ENCODE measurements at places on chromosomes 7 and 10.

DNA sequence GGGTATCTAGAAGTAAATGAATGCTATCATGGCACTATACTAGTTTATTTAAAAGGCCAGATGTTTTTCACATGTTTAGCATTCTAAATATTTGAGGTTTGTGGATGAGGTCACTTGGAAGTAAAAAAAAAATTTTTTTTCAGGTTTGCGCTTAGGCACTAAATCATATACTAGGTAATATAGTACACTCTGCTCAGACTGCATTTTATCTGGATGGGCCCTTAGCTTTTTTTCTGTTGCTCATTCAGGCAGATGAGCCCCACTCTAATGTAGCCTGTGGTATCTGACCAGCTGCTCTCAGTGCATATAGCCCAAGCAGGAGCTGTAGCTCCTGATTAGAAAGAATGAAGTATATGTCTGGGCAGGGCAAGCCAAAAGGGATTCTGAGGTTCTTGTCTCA, 210.1 kb downstream of the AUTS2 start:
- DNase-seq = no peak

DNA sequence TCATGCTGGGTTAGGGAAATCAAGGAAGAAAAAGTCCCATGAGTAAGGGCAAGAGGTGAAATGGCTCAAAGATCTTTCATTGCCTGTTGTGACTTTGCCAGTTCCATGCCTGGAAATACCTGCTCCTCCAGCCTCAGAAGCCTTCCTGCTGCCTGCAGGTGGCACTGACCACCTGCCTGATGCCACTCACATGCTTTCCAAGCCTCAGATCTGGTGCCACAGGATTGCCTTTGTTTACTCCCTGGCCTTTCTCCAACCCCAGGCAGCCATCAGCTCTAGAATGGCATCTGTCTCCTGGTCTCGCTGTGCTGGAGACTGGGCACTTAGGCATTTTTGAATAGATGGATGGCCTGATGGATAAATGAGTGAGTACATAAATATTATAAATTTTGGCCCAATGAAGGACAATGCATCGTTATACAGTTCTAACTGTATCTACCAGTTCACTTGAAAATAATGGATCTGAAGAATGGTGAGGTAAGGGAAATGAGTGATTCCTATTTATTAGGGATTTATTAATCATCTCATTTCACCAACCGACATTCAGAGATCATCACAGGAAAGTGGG, 657.2 kb downstream of the INHBA start:
- no peak for DNase-seq

GRCh38 chr7:92809760-92810573, 26.4 kb downstream of the CDK6 start:
- DNase-seq = peak; percentile 89

GRCh38 chr10:63319231-63319630, 146.5 kb downstream of the JMJD1C start:
- no peak for DNase-seq

- DNase-seq = no peak
Observed at GRCh38 chr10:127934383-127934782, 27.5 kb downstream of the PTPRE start.

DNA sequence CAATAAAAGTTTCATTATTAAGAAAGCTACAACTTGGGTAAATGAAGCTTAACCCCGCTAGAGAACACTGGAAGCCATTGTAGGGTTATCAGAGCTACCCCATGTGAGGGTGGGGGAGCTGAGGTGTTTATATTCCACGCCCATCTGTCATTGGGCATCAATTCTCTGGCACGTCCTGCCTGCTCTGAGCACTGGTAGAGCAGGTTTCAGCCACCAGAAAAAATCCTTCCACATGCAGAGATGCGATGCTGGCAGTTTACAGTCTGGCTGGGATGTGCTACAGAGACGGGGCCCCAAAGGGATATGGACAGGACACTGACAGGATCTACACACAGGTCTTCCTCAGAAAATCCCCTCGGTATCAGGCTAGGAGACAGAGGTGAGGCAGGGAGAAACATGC, 15.9 kb upstream of the RAPGEF5 start:
- DNase-seq = no peak

DNA sequence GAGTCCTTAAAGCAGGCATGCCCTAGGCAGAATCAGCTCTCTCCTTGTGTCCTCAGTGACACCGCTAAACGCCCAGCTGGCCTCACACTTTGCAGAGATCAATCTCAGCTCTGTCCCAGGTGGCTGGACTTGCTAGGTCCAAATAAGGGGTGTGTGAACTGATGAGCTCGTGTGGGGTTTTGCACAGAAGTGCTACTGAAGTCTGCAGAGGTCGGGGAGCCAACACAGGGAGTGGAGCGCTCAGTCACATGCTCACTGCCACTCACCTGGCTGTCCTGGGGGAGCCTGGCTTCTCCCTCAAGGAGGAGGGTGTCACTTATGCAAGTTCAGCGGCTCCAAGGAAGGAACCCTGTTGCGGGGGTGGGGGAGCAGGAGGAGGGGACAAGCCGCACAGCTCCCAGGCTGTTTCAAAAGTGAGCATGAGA, 2.0 kb downstream of the ELN start:
- peak; percentile 46 for DNase-seq

- DNase-seq = peak; percentile 95
Observed at GRCh38 chr7:148941598-148942275, 57.6 kb upstream of the EZH2 start.

DNA sequence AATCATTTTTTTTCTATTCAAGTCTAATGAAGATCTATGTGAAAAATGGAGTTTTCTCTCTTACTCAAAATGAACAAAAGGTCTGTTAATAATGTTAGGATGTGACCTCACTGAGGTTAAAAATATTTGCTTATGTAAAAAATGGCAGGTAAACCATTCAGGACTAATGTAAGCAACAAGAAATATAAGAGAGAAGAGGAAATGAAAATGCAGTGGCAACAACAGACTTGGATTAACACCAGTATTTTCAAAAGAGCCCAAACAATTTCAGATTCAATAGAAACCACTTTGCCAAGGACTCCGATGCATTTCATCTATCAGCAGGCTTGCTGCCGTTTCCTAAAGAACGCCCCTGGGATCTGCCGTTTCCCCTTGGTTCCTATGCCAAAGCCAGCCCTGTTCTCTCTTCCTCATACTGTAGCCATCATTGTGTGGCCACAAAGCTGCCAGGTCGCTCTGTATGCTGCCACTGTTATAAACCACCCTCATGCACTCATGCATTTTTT, 66.4 kb downstream of the MTURN start:
- DNase-seq = no peak

DNA sequence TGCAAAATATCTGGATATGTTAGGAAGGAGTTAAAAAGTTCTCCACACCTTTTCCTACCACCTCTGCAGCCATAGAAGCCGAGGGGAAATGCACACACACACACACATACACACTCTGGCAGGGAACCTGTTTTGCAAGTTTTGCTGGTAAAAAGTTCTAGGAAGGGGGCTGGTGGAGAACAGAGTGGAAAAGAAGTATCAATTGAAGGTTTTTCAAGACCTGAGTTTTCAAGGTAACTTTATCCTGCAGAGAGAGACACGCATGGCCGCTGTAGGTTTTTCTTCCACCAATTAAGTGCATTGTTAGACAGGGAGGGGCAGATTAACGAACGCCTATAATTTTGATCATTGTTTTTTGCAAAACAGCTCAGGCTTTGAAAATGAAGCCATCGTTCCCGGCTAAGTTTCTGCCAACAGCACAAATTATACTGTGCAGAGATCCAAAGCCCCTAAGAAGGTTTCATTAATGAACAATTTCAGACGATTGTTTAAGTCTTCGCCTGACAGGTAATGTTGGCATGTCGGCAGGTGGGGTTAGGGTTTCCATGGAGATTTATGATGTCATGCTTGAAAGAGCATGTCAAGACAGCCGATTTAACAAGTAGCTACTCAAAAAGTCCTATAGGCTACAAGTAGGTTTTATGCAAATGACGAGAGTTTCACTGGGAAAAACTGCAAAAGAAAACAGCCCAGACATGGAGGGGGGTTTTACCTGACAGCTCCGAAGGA, 29.7 kb downstream of the KIAA1217 start:
- no peak for DNase-seq

GRCh38 chr7:41915871-41916270, 213.0 kb upstream of the INHBA start:
- peak; percentile 39 for DNase-seq

- DNase-seq = no peak
Observed at GRCh38 chr10:71342573-71343391, 23.7 kb downstream of the SLC29A3 start.

DNA sequence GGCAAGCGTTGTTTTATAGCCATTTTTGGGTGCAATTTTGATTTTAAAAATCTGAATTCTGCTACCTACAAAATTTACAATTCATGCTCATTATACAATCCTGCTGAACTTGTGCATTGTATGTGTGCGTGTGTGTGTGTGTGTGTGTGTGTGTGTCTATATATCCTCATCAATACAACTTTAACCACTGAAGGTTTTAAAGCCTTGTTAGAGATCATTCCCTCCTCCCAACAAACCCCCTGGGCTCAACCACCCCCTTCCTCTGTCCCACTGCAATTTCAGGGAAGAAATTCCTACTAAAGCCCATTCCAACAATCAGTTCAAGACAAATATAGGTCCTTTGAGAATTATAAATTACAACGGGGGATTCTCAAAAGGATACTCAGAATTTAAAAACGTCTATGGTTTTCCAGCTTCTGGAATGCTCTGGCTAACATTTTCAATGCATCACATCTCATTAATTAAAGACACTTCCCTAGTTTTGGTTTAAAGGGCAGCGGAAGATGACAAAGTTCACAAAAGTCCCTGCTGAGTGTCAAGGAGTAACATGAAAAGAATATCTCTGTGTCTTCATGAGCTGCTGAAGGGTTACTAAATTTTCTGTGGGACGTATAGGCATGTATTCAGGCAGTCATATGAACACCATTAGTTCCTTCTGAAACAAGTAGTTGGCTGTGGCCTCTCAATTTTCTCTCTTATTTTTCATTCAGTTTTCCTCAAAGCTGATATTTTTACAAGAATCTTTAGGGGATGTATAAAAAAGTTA, 889 bp upstream of the SEMA3A start:
- DNase-seq = no peak

- peak; percentile 90 for DNase-seq
Observed at GRCh38 chr10:125549653-125550052, 133.3 kb downstream of the TEX36 start.

DNA sequence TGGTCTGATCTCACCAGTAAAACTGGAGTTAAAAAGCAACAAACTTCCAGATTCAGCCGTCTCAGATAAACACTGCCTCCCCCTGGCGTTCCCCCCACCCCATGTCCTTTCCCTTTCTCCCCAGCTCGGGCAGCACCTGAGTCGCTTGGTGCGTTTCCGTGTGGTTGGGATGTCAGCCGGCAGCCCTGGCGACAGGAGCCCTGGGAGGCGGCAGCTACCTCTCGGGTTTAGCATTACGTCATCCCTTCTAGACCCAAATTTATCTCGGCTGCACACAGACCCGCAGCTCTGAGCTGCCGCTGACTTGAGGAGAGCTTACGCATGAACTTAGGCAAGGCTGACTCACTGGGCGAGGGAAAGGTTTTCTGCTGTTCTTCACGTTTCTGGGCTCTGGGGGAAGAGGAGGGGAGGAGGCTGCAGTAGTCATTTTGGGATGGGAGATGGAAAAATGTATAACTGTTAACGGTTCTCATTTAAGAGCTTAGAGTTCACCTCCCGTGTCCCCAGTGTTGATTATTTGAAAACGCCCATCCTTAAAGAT, 14.4 kb downstream of the MXI1 start:
- DNase-seq = peak; percentile 94

- no peak for DNase-seq
Observed at GRCh38 chr10:42984761-42985325, 92.0 kb upstream of the RET start.

- DNase-seq = peak; percentile 94
Observed at GRCh38 chr7:28093623-28094232, 86.9 kb downstream of the JAZF1 start.

- DNase-seq = no peak
Observed at GRCh38 chr7:21620054-21620453, 77.2 kb downstream of the DNAH11 start.

GRCh38 chr10:58206251-58206650, 61.4 kb downstream of the IPMK start:
- DNase-seq = no peak

DNA sequence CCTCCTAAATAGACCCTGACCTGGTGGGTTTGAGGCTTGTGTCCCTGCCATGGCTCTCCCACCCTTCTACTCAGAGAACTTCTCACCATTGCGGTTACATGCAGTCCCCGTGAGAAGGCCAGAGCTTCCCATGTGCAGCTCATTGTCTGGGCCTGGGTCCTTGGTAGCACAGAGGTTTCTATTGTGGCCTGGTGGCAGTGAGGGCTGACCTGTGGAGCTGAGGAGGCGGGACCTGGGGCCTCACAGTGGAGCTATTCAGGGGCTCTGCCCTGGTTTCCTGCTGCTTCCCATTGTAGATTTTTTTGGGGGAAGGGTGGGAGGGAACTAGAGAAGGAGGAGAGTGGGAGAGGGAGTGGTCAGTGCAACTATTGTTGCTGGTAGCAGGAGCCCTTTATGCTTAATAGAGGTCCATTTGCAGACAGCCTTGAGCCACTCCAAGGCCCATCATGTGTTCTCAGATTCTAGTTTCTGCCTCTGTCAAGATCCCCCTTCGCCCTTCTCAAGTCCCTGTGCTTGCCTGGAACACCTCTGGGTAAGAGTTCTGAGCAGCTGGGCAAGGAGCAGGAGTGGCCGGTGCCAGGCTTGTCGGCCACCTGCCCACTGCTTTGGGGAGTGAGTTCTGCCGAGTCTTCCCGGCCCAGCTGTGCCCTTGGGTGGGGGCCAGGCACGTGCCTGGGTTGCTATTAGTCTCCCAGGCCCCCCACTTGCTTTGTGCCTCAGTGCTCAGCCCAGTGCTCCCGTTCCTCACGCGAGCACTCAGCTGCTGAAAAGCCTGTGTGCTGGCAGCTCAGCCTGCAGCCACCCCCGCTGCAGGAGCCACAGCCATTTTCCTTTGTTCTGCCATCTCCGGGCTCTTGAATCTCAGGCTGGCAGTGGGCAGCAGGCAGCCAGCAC, 10.7 kb downstream of the TSPAN14 start:
- peak; percentile 47 for DNase-seq

Measured in NB4 (cell line).